ENCODE measurements at places on chromosomes 3 and 15.

- DNase-seq, result no peak
Measured at GRCh38 chr3:45966371-45966791, 23.1 kb downstream of the CXCR6 start.

DNA sequence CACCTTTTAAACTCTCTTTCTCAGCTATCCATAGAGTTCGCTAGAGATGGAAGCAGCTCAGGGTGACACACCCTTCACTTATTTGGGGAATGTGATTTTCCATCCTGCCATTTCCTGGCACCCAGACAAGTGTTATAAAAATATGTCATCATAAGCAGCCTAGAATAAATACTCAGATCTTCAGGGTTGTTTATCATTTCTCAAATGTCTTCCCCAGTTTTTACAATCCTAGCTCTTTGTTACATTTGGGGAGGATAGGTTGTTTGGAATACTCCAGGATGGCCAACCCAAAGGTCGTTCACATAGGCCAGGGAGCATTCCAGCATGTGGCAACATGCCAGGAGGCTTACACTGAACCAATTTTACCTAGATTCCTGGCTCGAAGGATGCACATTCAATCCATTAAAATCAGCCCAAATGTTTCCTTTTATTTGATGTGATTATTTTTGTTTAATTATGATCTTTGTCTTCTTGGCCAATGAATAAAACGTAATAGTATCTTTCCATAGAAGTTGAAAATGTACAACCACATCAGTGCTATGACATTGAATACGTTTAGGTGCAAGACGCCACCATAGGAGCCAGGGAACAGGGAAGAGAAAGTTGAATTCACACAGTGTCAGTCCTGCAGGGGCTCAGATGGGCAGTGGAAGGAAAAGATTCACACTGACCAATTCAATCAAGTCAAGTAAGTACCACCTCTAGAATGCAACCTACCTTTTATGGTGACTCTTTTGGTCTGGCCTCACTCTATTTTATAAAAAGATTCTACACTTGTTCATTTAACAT, 537.7 kb upstream of the MDFIC2 start:
- peak; percentile 79 for DNase-seq

DNA sequence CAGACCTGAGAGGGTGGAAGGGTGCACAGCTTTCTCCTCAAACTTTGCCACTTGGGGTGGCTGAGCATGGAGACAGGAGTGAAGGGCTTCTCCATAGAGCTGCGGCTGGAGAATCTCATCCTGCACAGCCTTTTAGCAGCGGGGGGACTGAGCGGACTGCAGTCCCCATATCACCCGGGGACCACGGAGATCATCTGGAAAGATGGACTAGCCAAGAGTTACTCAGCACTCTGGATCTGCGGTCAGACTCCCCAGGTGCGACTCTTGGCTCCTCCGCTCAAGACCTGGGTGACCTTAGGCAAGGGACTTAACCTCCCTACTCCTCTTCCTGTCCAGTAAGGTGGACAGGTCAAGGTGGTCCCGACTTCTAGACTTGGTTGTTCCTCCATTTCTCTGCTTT, 125.8 kb upstream of the MEF2A start:
- DNase-seq, result no peak

DNA sequence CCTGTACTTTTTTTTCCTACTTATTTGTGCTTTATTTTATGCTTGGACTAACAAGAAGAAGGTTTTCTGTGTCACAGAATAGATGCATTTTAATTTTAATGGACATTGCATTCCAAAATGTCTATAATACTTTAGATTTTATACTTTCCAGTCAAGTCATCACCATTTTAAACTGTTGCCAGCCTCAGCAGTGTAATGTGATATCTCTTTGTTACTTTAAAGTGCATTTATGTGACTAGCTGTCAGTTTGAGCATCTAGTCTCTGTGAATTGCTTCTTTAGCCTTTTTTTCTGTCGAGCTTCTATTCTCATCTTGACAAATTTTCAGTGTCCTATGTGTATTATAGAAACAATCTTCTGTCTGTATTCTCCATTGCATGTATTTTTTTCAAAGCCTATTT, 511.4 kb upstream of the CBLB start:
- DNase-seq, result no peak

- DNase-seq, result no peak
Measured at GRCh38 chr3:155963570-155963969, 93.1 kb downstream of the GMPS start.

DNA sequence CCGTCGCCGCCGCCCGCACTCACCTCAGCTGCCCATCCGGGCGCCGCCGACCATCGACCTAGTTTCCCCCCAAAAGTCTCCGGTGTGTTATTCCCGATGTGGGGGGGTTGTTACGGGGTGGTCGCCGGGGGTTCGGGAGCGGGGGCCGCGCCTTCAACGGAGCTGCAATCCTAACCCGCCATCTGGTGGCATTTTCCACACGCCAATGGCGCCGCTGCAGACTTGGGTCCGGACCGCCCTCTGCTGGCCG, at the start of gene STAG1:
STAG1 (minus strand) TSS at position 207 of the 250 bp plus-strand sequence. CDS start 121,480 bp downstream, outside the sequence.
- no peak for DNase-seq

- DNase-seq, result peak; percentile 13
Measured at GRCh38 chr3:149016669-149017541, 25.6 kb downstream of the GYG1 start.

DNA sequence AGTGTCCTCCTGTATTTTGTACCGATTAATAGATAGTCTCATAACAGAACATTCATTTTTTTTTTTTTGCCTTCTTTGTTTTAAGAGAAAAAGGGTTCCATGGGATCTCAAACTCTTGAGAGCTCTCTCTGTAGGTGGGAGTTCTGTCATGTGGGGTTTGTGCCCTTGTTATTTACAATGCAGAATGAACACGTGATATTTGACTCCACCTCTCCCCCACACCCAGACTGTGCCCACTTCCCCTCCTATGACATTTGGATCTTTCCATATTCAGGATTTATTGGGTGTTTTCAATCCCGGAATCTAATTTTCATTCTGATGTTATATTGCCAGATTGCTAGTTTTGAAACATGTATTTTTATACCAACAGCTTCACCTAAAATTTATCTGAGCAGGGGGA, 49.5 kb downstream of the ARPP21 start:
- DNase-seq, result no peak

- peak; percentile 73 for DNase-seq
Measured at GRCh38 chr15:101187820-101188636, 63.8 kb downstream of the CHSY1 start.

GRCh38 chr3:146390957-146391356, 78.4 kb downstream of the PLSCR2 start:
- DNase-seq, result peak; percentile 33

Measured in smooth muscle cell of the brain vasculature (primary cell).